ENCODE measurements at places on chromosomes 2 and 18.

DNA sequence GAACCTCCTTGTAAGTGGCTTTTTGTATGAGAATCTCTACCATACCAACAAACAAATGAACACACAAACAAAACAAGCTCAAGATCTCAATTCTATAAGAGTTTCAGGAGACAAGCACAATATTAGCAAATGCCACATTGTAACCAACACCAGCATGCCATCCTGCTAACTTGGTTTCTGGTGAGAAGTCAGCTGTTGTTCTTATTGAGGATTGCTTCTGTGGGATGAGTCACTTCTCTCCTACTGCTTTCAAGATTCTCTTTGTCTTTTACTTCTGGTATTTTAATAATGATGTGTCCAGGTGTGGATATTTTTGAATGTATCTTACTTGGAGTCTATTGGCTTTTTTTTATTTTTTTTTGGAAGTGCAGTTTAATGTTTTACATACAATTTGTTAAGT, 131.7 kb downstream of the BCL2L11 start:
- DNase-seq, result no peak

- no peak for DNase-seq
Measured at GRCh38 chr2:218395456-218395825, 4.2 kb upstream of the CTDSP1 start.

- no peak for DNase-seq
Measured at GRCh38 chr2:12436935-12437561, 279.7 kb upstream of the TRIB2 start.

DNA sequence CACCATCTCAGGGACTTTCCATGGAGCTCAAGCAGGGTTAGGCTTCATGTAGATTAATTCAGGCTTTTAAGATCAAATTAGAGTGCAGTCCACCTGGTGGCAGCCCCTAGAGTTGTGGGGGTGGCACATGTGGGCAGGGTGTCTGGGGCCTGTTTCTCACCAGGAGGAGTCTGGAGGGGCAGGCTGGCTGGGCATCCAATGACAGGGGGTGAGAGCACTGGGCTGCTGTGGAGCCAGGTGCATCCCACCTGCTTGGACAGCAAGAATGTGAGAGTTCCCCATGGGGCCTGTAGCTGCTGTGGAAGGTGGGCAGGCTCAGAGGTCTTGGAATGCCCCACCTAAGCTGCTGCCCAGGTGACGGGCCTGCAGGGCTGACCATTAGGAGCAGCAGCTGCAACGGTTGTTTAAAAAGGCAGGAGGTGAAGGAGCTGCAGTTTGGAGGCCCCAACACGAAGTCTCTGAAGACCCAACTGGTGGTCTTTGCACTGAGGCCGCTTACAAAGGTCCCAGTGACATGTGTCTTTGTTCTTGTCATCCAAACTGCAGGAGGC, 686.3 kb upstream of the HS6ST1 start:
- no peak for DNase-seq
